ENCODE measurements at places on chromosomes 5 and 9.

DNA sequence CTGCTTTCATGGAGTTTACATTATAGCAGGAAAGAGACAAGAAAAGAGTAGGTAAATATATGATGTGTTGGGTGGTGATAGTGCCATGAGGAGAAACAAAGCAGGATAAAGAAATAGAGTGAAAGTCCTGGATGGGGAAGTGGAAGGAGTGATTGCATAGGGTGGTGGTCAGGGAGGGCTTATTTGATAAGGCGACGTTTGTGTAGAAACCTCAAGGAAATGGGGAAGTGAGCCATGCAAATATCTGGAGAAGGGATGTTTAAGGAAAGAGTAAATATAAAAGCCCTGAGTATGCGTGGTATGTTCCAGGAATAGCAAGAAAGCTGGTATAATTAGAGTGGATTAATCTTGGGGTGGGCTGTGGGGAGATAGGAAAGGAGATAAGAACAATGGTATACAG lies 134.7 kb upstream of the SV2C start:
- no peak for DNase-seq

DNA sequence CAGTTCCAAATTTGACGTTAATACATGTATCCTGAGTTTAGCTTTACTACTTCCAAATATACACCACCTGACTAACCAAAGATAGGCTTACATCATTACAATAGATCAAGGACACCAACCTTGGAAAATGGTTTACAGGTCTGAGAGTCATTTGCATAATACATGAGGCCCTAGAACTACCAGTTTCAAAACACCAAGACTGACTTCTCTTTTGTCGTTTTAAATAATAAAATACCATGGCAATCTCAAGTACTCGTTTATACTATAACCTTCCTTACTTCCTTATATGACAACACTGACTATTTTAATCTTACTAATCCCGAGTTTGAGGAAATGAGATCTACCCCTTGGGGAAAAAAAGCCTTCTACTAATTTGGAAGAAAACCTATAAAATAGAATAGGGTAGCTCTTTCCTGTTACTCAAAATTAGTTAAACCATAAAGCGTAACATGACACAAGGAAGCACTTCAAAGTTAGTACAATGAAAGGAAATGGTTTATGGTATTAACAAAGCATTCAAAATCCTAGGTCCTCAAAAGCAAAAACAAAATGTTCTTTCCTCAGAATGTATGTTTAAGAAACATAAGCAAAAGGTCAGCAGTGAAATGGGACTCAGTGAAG lies 42.1 kb downstream of the UBQLN1 start:
- no peak for DNase-seq

DNA sequence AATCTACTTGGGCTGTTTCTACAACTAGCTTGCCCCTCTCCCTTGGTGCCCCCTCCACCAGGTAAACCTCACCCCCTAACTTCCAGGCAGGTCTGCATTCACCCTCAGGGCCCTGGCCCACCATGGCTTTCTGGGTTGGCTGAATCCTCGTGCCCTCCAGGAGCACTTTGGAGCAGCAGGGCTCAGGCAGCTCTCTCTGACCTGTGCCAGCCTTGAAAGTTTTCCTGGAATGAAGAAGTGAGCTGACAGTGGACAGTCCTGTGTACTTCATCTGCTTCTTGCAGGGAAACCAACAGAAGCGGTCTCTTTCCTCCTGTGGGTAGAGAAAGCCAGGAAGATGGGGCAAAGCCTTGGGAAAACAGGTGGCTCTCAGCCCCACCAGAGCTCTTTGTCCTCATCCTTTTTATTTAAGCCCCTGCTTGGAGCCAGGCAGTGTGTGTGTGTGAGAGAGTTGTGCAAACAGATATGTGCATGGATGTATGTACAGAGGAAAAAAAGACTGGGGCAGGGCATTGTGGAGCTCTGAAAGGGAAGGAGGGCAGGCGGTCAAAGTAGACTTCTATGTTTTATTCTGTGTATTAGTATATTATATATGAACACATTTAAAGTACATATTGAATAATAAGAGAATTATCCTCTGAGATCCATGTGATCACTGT lies 62.3 kb upstream of the SPRY4 start:
- DNase-seq = no peak

GRCh38 chr5:171268700-171269620 lies 40.1 kb upstream of the TLX3 start:
- DNase-seq = no peak

DNA sequence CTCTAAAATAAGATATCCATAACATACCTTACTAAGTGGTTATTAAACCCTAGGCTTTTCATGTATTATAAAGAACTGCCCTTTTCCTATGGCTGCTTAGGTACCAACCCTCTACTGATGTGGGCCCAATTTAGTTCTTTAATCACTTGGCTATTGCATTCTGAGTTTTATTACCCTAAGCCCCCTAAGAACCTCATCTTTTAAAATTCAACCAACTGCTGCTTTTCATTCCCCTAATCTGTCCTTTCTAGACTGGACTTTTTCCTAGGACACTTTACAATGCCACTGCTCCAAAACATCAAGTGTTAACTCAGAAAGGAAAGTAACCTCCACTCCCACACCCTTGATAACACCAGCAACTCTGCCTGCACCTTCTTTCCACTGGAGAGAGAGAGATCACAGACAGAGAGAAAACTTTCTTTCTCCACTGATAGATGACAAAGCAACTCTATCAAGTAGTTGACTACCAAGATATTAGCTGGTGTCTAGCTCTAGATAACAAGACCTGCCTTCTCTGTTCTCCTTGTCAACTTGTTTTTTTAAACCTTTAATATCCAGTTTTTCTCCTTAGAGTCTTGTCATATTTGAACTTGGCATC lies 27.3 kb downstream of the ELL2 start:
- no peak for DNase-seq

GRCh38 chr9:92986176-92987119 lies 39.1 kb downstream of the FGD3 start:
- DNase-seq = no peak

GRCh38 chr5:1808439-1808838 lies 7.2 kb downstream of the NDUFS6 start:
- DNase-seq = no peak

All from stimulated activated CD4-positive, alpha-beta T cell treated with anti-CD3 and anti-CD28 coated beads, Interleukin-15, amount 100 ng/mL, for 1 hour (primary cell).